ENCODE measurements at places on chromosomes 2 and 18.

DNA sequence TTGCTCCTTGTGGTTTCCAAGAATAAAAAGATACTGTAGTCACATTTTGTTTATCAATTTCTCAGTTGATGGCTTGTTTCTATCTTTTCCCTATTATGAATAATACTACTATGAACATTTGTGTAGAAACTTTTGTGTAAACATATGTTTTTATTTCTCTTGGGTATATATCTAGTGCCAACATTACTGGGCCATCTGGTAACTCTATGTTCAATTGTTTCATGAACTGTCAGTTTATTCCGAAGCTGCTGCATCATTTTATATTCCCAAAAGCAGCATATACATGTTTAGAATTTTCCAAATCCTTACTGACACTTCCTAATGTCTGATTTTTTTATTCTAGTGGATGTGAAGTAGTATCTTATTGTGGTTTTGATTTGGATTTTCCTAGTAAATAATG lies 737.6 kb upstream of the TMEFF2 start:
- DNase-seq = no peak

DNA sequence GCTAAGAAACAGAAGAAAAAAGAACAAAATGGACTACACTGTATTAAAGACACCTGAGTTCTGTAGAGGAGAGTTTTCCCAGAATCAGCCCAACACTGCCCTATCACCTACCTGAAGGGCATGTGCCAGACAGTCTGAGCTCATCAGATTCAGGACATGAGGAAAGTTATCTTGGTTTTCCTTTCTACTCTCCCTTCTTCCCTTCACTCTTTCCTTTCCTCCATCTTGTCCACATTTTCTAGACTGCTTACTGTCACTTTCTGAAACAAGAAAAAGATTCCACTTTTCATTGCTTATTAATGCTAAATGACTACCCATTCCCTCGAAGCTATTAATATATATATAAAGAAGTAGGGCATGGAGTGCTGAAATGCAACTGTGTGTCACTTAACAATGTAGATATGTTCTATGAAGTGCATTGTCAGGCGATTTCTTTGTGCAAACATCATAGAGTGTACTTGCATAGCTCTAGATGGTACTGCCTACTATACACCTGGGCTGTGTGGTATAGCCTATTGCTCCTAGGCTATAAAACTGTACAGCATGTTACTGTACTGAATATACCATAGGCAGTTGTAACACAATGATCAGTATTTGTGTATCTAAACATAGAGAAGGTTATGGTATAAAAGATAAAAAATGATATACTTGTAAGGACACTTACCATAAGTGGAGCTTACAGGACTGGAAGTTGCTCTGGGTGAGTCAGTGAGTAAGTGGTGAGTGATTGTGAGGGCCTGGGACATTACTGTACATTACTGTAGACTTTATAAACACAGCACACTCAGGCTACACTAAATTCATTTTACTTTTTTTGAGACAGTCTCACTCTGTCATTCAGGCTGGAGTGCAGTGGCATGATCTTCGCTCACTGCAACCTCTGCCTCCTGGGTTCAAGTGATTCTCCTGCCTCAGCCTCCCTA lies 145.5 kb upstream of the ITGA6 start:
- DNase-seq = no peak

DNA sequence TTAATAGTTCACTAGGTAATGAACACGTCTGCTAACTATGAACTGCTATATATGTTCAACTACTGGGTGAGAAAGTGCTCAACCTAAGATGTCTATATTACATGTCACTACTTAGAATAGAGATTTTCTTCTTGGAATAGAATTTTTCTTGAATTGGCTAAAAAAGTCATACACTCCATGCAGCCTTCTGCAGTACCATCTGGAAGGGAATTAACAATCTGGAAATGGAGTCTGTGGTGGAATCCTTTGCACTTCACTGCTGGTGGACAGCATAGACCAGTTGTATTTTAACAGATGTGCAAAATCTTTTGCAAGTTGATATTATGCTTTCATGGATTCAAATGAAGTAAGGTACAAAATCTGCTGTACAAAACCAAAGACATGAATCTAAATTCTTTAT lies 799.6 kb downstream of the KCNJ3 start:
- no peak for DNase-seq

DNA sequence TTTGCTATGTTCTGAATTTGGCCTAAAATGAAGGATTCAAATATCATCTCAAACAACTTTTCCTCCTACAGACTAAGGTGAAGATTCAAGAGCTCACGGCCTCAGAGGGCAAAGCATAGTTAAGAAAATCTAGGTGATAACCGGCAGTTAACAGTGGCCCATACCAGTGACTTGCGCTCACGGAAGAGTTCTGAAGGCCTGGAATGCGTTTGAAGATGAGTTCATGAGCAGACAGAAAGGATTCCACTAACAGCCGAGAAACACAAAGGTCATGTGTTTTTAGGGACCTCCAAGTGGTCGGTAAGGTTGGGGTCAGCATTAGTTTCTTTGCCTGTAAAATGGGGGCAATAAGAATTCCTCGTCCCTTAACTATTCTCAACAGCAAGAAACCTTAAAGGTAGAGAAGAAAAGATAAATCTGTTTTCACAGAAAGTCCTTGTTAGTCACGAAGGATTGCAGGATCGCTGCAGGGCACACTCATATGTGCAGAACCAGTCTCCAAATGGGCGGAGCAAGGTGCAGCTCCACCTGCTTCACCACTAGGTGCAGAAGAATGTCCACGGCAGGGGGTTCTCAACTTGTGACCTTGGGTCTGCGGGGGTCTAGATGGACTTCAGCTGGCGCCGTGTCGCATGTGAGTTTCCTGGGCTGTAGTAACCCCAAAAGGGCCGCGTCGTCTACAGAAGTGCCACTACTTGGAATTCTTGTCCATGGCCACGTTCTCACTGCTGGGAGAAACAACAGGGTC lies 708 bp upstream of the RPIA start:
- no peak for DNase-seq

- DNase-seq = no peak
These were observed 28.3 kb upstream of the MRO start for GRCh38 chr18:50848061-50848551.

Data from GOT3 (cell line).